Naive B cell (primary cell): ENCODE measurements at places on chromosomes 1 and 21.

- DNase-seq = no peak
These were observed at the start of gene CD247 for GRCh38 chr1:167518331-167518700. Gene CD247, minus strand, starts transcription at chr1:167518529. Its CDS starts 64 bp downstream, at chr1:167518465.

DNA sequence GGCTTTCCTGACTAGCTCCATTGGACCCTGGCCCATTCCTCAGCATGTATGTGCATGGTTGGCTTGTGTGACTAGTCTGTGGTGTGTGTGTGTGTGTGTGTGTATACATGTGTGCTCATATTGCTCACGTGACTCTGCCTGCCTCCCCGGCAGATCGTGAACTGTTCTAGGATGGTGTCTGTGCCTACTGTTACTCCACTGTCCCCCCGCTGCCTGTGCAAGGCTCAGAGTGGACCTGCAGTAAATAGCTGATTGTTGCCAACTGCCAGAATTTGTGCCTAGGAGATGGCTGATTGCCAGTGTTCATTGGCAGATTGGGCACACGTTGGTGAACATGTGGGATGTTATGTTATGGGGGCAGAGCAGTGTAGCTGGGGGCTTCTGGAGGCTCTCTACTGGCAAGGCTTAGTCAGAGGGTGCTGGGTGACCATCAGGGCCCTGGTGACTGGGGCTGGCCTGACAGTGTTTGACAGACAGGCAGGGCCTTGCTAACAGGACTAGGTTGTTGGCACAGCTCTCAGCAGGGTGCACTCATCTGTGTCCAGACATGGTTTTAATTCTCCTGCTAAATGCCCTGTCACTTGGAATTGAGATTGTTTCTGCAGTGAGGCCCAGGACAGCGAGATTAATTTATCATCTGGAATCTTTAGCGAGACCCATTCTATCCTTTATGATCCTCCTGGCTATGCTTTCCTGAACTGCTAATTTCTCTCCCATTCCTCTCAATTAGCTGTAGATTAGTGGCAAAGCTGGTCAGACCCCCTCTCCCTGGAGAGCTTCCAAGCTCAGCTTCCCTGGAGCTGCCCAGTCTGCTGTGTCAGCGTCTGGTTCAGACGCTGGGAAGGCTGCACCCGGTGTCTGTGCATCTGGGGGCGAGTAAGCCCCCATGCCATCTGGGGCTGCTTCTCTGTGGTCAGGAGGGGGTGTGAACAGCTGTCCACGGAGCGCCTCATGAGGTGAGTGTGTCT lies 20.8 kb downstream of the SLC6A17 start:
- no peak for DNase-seq

DNA sequence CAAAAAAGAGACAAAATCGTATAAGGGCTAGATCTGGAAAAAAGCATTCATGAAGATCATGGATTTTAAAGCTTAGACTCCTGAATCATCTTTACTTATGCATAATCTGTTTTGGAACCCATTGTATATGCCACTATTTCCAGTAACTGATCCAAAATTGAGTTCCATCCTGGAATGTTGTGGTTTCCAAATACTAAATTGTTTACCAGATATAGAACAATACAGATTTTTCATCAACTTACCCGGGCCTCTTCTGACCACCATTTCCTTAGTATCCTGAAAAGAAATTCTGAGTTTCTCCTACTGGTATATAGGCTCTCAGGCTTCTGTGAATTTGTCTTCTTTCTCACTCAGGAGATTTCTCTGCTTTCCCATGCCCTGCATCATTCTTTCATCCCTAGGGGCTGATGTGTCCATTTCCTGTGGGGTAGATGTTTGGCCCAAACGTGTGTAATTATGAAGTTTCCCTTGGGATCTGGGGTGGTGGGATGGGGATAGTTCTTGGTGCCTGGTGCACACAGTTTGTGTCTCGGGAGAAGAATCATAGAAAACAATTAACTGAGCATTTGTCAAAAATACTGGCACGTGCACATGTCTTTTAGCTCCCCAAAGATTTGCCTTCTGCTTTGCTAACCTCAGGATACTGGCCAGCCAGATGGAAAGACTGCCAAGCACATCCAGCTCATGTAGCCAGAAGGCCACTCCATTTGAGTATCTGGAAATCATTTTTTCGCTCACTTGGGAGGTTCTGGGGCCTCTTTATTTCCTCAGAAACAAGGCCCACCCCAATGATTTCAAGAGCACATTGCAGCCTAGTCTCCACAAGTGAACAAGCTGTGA lies 127.8 kb downstream of the NTMT2 start:
- DNase-seq = no peak

- DNase-seq = no peak
These were observed 200.0 kb downstream of the MATN1 start for GRCh38 chr1:30523055-30524020.

- no peak for DNase-seq
These were observed 21.9 kb downstream of the DUSP10 start for GRCh38 chr1:221719987-221720386.
